ENCODE measurements at places on chromosomes 7 and 10.

GRCh38 chr10:52410916-52411315 is 96.8 kb downstream of the DKK1 start:
- DNase-seq, result no peak

- DNase-seq, result no peak
These were observed 506 bp downstream of the MCM10 start for GRCh38 chr10:13161857-13162271.

GRCh38 chr10:100347568-100348195 is 649 bp downstream of the SCD start:
- no peak for DNase-seq

DNA sequence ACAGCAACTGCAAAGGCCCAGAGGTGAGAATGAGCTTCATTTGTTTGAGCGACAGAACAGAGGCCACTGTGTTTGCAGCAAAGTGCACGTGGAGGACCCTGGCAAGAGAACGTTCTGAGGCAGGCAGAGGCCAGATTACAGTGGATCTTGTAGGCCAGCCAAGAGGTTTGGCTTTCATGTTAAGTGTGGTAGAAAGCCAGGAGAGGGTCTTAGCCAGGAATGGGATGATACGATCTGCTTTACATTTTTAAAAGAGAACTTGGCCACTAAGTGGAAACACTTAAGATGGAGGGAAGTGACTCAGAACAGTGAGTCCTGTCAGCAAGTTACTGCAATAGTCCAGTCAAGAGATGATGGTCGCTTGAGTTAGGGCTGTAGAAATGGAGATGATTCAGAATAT is 4.6 kb downstream of the CCDC136 start:
- DNase-seq, result no peak

DNA sequence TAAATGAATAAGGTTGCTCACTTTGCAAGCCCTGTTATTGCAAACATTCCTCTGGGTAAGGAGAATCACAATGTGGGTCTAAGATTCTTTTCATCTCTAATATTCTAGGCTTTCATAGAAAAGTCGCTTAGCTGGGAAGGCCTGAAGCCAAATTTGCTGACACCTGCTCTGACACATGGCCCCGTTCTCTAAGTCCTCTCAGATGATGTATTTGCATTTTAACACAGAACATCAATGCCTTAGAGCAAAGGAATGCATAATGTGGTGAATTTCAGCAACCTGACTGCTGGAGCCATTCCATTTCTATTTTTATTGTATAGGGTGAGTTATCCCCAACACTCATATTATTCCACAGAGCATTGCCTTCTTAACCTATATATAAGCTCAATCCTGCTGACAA is 682.1 kb upstream of the NRP1 start:
- DNase-seq, result no peak

DNA sequence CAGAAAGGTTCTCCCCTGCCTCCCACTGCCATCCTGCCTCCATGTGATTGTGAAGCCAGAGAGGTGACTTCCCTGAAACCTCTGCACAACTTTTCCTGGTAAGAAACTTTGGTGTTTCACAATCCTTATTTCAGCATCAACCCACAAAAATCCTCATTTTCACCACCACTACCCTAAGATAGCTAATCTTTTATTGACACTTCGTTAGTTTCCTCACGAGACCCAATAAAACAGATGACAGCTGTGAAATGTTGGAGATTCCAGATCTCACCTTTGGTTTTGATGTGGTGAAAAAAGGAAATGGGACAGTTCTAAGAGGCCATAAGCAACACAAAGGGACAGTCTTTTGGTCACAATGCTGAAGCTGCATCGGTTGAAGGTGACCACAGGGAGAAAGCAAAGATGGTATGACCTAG is 59.9 kb upstream of the TM9SF3 start:
- no peak for DNase-seq

DNA sequence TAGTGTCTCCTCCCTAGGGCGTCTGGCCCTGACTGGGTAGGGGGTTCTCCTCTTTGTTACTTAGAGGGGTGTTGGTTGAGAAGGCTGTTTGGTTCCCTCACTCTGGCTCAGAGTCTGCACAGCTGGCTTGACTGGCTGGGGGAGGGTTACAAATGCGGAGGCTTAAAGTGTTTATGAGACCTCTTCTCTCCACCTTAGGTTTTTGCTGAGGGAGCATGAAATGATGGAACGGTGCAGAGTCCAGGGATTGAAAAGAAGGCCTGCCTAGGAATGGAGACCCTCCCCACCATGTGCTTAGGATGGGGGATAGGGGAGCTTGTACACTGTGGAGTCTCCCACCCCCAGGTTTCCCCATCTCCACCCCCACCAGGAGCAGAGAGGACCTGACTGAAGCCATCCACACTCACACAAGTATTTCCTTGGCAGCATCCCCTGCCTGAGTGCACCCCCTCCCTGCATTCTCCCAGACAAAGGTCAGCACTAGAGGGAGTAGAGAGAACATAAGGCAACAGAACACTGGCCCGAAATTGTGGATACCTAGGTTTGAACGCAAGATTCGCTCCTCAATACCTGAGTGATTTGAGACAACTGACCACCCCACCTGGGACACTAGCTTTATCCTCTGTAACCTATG is 1.7 kb upstream of the LDB1 start:
- no peak for DNase-seq

DNA sequence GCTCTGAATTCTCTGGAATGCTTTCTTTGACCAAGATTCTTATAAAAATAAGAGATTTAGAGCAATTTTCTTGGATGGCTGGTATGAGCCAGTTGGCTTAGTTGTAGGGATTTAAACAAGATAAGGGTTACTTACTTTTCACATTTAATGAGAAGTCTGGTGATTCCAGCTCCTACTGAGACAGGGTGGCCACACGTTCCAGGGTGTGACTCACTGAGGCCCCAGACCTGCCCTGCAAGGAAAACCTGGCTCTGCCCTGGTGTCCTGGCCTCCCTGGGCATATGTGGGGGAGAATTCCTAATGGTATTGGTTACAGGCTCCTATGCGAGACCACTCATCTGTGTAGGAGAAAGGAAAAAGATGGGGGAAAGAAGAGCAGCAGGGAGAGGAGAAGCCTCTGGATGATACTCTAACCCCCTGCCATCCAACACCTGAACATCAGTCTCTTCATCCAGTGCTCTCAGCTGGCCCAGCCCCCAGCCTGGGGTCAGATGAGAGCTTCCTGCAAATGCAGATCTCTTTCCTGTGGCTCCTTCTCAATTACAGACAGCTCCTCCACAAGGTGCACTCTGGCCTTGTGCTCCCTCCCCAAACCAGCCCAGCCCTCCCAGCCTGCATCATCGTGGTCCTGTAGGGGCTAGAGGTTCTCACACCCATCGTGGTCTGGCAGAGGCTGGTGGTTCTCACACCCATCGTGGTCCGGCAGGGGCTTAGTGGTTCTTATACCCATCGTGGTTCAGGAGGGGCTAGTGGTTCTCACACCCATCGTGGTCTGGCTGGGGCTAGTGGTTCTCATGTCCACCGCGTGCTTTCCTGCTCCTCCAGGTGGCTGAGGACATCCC is 139.9 kb downstream of the EGFR start:
- DNase-seq, result no peak

GRCh38 chr7:106466867-106467266 is 182.1 kb upstream of the NAMPT start:
- DNase-seq, result no peak

- DNase-seq, result no peak
These were observed 162.3 kb upstream of the AHR start for GRCh38 chr7:17136126-17136525.

- DNase-seq, result peak; percentile 62
These were observed 163.0 kb upstream of the KLF14 start for GRCh38 chr7:130896898-130897514.

DNA sequence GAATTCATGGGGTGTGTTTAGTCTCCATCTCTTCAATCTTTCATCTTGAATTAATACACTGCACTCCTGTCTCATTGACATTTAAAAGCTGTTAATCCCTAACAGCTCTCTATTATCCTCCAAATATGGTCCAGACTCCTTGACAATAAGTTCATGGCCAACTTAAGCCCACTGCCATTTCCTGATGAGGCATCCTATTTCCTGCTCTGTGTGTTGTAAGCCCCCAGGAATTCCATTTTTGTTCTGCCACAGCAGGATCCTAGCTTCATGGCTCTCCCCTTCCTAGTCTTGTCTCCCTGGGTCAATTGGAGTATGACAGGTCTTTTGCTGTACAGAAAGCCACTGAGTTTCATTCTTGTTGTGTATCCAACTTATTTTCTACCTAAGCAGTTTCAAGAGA is 218.8 kb downstream of the OTUD1 start:
- no peak for DNase-seq

DNA sequence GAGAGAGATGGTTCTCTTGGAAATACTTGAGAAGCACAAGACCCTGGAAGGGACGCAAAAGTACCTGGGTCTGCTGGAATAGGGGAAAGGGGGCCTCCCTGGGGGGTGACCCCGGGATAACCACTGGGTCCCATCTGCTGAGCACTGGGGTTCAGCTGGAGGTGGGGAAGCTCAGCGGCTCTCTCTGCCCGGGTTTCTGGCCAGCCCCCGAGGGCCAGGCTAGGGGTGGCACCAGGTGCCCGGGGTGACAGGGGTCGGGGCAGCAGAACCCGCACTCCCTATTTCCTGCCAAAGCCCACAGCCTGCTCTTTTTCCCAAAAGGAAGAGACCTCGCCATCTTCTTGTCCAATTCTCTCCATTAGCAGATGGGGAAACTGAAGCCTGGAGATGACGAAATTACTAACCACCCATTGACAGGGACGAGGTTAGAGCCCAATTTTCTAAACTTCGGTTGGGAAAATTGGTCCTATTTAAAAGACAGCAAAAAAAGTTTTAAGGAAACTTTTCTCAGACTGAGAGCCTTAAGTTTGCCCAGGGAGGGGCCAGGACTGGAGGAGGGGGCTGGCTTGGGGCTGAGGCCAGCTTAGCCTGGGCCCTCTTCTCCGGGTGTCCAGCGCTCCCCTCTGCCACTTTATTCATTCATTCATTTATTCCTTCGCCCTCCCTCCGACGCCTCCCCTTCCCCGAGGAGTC is 17.8 kb upstream of the GATA3 start:
- no peak for DNase-seq

DNA sequence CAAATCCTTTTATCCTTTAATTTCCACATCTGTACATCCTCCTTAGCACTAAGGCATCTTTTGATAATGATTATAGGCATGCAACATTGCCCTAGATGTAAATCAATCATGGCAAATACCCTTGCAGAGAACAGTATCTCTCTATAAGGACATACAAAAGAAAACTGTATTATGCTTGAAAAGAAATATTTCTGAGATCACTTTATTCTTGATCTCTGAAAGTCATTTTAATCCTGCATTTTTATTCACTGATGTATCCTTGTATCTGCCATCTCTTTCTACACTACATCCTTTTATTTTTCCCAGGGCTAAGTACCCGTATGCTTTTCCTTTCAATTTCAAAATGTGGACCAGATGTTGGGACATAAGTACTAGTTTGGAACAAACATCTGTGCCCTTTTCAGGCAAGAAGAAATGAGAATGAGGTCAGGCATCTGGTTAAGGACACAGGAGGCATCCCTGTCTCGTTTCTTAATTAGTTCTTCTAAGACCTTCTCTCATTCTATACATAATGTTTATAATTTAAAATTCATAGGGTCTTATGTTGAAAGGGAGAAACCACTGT is 338.6 kb downstream of the CNTNAP2 start:
- DNase-seq, result no peak

GRCh38 chr10:75208181-75208580 is 2.4 kb upstream of the VDAC2 start:
- DNase-seq, result no peak

GRCh38 chr7:54874804-54875203 is 115.8 kb upstream of the SEC61G start:
- no peak for DNase-seq

DNA sequence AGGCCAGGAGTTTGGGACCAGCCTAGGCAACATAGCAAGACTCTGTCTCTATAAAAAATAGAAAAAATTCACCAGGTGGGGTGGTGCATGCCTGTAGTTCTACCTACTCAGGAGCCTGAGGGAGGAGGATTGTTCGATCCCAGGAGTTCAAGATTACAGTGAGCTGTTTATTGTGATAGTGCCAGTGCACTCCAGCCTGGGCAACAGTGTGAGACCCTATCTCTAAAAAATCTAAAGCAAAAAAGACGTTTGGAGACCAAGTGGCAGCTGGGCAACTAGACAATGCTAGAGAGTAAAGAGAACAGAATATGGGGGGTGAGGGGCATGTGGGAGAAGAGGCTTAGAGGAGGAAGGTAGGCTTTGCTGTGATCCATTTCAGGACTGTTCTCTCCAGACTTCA is 1.4 kb downstream of the PDSS1 start:
- DNase-seq, result no peak
